ENCODE measurements at places on chromosomes 7 and 10.
A peak's percentile ranks its signal among the peaks of the same experiment; 100 is the strongest.

- no peak for DNase-seq
Measured at GRCh38 chr10:51007781-51008180, 66.5 kb upstream of the PRKG1 start.

DNA sequence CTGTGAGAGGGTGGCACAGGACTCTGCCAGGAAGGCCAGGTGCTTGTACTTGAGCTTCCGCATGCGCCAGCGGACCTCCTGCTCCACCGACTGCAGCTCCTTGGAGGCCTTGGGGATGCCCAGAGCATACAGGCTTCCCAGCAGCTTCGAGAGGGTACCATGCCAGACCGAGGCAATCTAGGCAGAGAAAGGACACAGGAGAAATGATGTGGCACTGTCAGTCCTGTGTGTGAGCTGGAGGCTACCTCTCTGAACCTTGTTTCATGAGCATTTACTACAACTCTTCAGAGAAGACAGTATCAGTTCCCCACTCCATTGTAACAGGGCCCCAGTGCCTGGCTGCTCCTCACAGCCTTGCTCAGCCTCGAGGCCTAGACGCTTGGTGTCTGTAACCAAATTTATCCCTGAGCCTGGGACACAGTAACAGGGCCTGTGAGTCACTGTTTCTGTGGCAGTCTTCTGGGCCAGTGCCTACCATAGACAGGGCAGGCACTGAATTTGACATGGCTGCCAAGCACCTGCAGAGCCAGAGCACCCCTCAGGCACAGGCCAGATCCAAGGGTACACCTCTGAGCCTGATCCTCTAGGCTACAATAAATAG lies 5.8 kb downstream of the TBRG4 start:
- no peak for DNase-seq

- no peak for DNase-seq
Measured at GRCh38 chr7:134046594-134047128, 80.5 kb upstream of the LRGUK start.

DNA sequence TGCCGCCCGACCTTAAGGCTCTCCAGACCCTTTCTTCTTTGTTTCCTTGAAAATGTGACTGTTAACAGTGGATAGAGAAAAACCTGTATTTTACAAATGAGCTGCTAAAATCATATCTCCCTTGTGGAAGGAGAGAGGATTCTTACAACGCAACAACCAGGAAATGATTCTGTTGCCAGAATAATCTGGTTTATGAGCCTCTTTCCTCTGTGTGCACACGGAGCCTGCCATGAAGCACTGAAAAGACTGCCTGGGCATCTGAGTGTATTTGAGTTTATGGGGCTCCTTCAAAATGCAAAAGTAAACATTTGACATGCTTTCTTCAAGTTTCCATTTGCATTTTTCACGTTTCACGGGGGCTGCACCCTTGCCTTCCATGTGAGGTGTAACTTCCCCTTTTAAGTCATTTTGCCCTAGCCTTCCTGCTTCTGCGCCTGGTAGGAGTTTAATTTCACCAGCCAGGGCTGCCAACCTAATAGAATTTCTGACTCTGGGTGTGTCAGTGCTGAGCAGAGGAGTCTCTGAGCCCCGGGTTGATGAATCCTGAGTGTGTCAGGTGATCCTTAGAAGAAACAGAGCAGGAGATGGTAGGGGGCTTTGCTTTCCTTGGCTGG lies 101.2 kb downstream of the GRB10 start:
- no peak for DNase-seq

- DNase-seq = no peak
Measured at GRCh38 chr7:25726170-25726780, 425.7 kb upstream of the NFE2L3 start.

GRCh38 chr7:10156972-10157371 lies 816.7 kb upstream of the PHF14 start:
- DNase-seq = no peak

GRCh38 chr10:33869028-33869427 lies 534.6 kb upstream of the NRP1 start:
- peak; percentile 27 for DNase-seq

DNA sequence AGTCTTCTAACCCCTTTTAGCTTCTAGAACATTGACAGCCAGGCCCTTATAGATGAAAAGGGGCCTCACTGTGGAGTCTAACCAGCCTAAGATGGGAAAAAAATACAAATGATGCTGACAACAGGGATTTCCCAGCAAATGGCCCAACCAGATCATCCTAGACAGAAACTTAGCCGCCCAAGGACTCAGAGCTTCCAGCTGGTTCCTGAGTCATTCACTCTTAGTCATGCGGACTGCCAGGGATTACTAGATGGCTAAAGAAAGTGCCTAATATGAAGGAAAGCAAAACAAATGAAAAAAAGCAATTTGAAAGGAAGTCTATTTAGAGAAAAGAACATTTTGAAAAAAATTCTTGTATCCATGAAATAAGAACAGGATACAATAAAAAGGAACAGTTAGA lies 23.7 kb downstream of the TSPAN14 start:
- no peak for DNase-seq

- no peak for DNase-seq
Measured at GRCh38 chr10:73907841-73908517, 3.0 kb upstream of the PLAU start.
